ENCODE measurements at places on chromosomes 6 and 20.

DNA sequence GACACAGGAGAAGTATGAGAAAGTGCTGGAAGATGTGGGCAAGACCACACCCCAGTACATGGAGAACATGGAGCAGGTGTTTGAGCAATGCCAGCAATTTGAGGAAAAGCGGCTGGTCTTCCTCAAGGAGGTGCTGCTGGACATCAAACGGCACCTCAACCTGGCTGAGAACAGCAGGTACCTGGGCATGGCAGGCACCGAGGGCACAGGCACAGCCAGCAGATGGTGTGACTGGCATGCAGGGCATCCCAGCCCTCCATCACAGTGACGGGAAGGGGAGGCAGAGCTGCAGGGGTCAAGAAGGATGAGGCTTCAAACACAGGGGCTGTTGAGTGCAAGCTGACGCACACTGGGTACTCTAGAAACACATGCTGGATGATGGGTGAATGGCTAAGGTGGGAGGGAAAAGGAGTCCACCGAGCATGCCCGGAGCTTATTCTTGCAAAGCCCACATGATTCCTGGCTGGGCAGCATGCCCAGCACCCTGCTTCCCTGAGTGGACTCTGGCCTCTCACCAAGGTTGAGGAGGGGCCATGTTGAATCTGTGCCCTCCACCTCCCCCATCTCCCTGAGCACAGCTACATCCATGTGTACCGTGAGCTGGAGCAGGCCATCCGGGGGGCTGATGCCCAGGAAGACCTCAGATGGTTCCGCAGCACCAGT, 26.3 kb downstream of the SPDEF start:
- DNase-seq: no peak

DNA sequence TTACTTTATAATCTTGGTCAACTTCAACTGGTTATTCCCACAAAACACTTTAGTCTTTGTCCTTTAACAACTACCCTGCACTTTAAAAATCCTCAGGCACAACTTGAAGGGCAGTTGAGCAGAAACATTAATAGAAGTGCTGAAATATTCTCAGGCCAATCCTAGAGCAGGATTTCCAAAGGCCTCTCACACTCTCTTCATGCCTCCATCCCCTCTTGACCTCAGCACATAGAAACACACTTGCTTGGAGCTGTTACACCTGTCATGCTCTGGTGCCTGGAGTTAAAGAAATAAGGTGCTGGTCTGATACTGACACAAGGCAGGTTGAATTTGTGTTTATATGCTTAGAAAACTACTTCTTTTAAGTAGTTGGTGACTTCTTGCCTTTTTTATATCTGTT, 618.8 kb upstream of the POU3F2 start:
- DNase-seq: no peak

- no peak for DNase-seq
Observed at GRCh38 chr6:107569473-107569872, 79.6 kb downstream of the SOBP start.

DNA sequence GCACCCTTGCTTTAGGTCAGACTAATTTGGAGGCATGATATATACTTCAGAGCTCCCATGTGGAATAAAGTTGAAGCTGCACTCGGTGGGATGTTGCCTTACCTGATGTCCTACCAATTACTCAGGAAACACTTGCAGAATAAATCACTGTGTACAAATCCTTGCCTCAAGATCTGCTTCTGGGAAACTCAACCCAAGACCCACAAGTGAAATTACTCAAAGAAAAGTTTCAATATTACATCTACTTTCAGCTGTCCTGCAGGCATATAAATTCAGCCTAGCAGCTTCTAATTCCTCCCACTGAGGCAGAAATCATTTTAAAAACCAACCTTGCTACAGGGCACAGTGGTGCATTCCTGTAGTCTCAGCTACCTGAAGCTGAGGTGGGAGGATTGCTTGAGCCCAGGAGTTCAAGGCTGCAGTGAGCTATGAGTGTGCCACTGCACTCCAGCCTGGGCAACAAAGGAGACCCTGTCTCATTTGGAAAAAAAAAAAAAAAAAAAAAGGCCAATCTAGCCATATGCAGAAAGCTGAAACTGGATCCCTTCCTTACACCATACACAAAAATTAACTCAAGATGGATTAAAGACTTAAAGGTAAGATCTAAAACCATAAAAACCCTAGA, 20.7 kb upstream of the DCDC2 start:
- no peak for DNase-seq

Data from left renal pelvis (tissue), 4 donors.